Stomach (tissue), 19 donors: ENCODE measurements at places on chromosomes 12 and 14. TPM values are rescaled to one million over a fixed set of nuclear protein-coding genes. Genes with fewer than 3 reads are reported as not detected.
A peak's percentile ranks its signal among the peaks of the same experiment; 100 is the strongest.

Gene OGFOD2
- 1.7 TPM for total RNA-seq

- no peaks in the 10 kb centered on the region for H3K27me3 ChIP-seq
- no peaks in the 10 kb centered on the region for H3K4me1 ChIP-seq
- no peak overlapping the region for H3K4me3 ChIP-seq
- H3K36me3 ChIP-seq, result no peaks in the 10 kb centered on the region
- no peak for DNase-seq
Observed at GRCh38 chr12:24479131-24479530, 469.8 kb downstream of the BCAT1 start.

- H3K4me1 ChIP-seq, result no peaks in the 10 kb centered on the region
- no peak for DNase-seq
- no peaks in the 10 kb centered on the region for H3K27me3 ChIP-seq
- H3K27ac ChIP-seq, result no peak overlapping the region
- H3K4me3 ChIP-seq, result no peak overlapping the region
Observed at GRCh38 chr12:19410211-19410610, 29.1 kb upstream of the AEBP2 start.

GRCh38 chr12:51923506-51924365 lies 16.4 kb downstream of the ACVRL1 start:
- peak overlapping the region; percentile 75 for H3K27ac ChIP-seq
- H3K4me3 ChIP-seq, result peak overlapping the region; percentile 1
- no peaks in the 10 kb centered on the region for H3K27me3 ChIP-seq
- peak; percentile 61 for DNase-seq

DNA sequence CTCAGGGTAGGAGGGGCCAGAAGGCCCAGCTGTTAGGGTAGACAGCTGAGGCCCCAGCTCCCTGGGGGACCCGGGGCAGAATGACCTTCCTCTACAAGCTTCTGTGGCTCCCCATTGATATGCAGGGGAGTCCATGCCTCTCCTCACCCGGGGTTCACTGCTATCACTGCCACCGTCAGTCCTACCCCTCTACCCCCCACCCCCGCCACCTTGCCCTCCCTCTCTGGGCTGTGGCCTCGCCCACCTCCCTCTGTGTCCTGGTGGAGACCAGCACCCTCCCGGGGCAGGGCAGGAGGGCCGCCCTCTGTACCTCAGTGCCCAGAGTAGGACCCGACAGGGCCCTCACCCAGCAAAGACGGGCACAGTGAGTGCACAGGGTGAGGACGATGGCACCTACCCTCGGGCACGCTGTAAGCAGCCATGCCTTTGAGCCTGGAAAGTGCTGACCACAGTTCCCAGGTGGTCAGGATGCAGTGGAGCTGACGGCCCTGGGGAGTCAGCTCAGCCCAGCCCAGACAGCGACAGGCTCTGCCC lies 88.4 kb upstream of the SFSWAP start:
- H3K36me3 ChIP-seq, result no peaks in the 10 kb centered on the region
- no peak overlapping the region for H3K4me3 ChIP-seq
- DNase-seq, result no peak
- H3K27ac ChIP-seq, result no peak overlapping the region
- peaks cover 14% of the 10 kb centered on the region for H3K4me1 ChIP-seq

GRCh38 chr12:24494401-24494800 lies 454.5 kb downstream of the BCAT1 start:
- H3K27me3 ChIP-seq, result no peaks in the 10 kb centered on the region
- no peak for DNase-seq
- no peaks in the 10 kb centered on the region for H3K36me3 ChIP-seq
- H3K4me1 ChIP-seq, result no peaks in the 10 kb centered on the region
- H3K27ac ChIP-seq, result no peak overlapping the region
